ENCODE measurements at places on chromosomes 5 and 9. TPM values are rescaled to one million over a fixed set of nuclear protein-coding genes. Genes with fewer than 3 reads are reported as not detected.

BHMT2 gene
- 374 TPM for total RNA-seq

SLIT3 gene
- total RNA-seq, result 0.75 TPM

DNA sequence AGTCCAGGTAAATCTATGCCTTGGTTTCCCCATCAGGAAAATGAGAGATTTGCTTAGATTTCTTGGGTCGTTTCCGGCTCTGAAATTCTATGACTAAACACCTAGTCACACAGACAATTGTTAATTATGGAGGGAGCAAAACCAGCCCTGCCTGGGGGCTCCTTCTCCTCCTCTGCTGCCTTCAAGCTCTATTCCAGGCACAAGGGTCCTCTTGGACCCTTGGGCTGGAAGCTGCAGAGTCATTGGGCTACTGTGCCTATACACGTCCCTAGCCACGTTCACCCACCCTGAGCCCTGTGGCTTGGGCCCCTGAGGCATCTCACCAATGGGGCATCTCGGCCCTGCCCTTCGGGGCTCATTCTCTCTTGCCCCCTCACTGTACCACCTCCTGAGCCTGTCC, 73.8 kb upstream of the TBC1D2 start:
- DNase-seq, result no peak

GRCh38 chr5:134568761-134569695, 43.6 kb downstream of the JADE2 start:
- DNase-seq, result peak; percentile 98

GRCh38 chr9:7006417-7006816, 248.6 kb downstream of the KDM4C start:
- DNase-seq, result no peak

DNA sequence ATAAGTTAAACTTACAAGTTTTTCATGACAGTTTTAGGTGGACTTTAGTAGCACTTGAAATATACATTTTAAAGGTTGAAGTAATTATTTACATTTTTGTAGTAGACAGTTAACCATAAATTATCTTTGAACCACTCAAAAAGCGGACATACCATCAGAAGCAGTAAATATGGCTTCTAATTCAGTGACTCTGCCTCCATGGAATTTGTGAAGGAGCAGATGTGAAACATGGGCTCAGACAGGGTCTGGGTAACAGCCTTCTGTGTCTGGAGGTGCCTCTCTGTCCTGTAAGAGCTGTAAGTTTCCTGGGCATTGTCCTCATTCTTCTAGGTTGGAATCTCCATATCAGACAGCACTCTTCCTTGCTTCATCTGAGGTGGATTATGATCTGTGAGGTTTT, 12.4 kb downstream of the RLN2 start:
- no peak for DNase-seq

Data from left lobe of liver (tissue), 2 donors.